Stimulated activated naive CD8-positive, alpha-beta T cell treated with anti-CD3 and anti-CD28 coated beads, Interleukin-15, amount 100 ng/mL, for 72 hours (primary cell): ENCODE measurements at places on chromosomes 2 and 18.

GRCh38 chr18:23585007-23585871 is 1.1 kb downstream of the NPC1 start:
- peak; percentile 12 for DNase-seq

GRCh38 chr2:33810046-33810835 is 211.1 kb upstream of the FAM98A start:
- DNase-seq: no peak

DNA sequence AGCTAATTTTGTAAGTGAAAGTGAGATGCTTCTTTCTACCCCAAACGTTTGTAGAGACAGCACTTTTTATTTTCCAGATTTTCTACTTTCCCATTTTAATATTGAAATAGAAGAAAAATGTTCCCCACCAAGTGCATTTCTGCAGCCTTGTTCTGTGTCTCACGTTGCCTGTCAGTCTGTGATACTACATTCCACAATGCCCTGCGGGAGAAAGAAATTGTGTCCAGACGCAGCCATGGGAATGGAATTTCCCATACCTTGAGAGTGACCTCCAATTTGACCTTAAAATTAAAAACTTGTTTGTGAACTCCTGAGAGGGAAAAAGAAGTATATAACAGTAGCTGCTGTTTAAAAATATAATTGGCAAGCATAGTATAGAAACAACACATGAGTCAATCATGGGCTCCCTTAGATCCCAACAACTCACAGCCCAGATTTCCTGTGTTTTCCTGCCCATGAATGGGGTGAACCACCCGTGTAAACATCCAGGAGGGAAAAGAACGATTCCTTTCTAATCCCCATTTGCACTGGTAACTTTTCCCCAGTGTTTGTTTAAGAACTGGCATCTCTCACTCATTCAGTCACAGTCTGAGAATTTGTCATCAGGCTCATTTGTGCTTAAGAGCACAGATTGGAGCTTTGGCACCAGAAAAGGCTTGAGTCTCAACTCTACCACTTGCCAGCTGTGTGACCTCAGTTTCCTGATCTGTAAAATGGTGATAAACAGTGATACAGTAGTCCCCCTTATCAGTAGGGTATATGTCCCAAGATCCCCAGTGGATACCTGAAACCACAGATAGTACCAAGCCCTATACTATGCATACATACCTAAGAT is 166.1 kb upstream of the ZNF521 start:
- no peak for DNase-seq

- DNase-seq: peak; percentile 9
Observed at GRCh38 chr2:239375278-239376061, 25.4 kb downstream of the HDAC4 start.

DNA sequence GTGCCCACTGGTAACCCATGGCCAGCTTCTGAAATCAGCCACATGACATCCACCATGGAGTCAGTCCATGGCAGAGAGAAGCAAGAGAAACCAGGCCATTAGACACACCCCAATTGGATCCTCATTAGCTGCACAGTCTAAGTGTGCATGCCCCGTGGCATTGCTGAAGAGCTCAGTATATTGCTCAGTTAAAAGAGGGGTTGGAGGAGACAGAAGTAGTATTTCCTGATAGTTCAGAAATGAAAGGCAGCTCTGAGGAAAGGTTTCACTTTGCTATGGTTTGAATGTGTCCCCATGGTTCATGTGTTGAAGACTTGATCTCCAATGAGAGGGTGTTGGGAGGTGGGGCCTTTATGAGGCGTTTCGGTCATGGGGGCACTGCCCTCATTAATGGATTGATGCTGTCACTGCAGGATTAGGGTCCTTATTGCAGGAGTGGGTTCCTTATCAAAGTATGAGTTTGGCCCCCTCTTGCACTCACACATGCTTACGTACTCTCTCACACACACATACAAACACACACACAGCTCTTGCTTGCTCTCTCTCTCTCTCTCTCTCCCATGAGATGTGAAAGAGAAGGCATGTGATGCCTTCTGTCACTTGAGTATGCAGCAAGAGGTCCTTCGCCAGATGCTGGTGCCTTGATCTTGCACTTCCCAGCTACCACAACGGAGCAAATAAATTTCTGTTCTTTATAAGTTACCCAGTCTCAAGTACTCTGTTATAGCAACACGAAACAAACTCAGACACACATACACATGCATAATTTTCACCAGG is 58.0 kb downstream of the TMEM163 start:
- no peak for DNase-seq

GRCh38 chr18:3358310-3358709 is 91.7 kb upstream of the TGIF1 start:
- DNase-seq: no peak

GRCh38 chr2:60071490-60071831 is 482.0 kb downstream of the BCL11A start:
- DNase-seq: no peak

DNA sequence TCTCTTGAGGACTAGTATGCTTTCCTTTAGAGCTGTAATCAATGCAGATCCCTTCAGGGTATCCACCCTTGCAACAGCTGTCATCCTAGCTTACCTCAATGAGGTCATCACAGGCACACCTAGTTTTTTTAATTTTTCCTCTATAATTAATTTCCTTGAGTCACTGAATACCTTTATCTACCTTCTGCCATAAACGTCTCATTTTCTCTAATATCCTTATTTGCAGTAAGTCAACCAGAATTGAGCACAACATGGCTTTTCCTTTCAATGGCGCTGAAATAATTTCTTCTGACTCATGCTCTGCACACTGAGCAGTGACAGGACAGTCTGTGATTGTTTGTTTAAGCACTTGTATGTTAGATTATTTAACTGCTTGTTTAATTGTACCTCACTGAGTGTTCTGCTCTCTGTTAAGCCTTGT is 49.4 kb downstream of the ETAA1 start:
- no peak for DNase-seq
